Fibroblast of the aortic adventitia (primary cell): ENCODE measurements at places on chromosomes 1 and 21. TPM values are rescaled to one million over a fixed set of nuclear protein-coding genes. Genes with fewer than 3 reads are reported as not detected.
A peak's percentile ranks its signal among the peaks of the same experiment; 100 is the strongest.

DNA sequence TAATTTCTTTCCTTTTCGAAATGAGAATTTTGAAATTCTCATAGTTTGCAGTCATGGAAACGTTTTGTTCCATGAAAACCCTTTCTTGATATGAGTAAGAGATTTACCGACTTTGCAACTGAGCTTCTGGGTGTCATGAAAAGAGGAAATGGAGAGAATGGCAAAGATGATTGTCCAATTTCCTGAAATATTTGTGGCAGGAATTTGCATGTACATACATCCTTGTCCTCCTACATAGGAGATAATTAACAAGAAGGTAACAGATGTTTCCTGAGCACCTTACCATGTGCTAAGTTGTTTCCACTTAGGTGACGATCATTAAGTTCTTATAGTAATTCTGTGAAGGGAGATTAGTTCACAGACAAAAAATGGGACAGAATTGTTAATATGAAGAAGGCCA, 170.7 kb downstream of the NEGR1 start:
- no peak for DNase-seq

DNA sequence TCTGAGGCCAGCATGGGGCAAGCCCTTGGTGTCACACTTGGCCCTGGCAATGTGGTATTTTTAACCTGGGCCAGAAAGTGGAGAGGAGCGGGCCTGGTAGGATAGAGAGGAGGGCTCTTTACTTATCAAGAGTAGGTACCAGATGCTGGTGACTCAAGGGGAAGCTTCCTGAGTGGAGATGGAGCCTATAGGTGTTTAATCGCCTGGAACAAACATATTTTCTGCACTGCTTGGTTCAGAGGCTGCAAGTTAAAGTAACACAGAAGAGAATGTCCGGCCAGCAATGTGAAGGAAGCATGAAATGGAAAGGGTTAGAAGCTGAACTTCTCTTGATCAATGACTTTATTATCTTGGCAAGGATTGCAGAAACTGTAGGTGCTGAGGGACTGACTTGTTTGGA, 74.3 kb downstream of the DDR2 start:
- DNase-seq, result no peak

GRCh38 chr1:75522389-75522788, 88.5 kb downstream of the SLC44A5 start:
- DNase-seq, result peak; percentile 69

- no peak for DNase-seq
Observed at GRCh38 chr1:59952065-59952464, 25.5 kb upstream of the CYP2J2 start.

DNA sequence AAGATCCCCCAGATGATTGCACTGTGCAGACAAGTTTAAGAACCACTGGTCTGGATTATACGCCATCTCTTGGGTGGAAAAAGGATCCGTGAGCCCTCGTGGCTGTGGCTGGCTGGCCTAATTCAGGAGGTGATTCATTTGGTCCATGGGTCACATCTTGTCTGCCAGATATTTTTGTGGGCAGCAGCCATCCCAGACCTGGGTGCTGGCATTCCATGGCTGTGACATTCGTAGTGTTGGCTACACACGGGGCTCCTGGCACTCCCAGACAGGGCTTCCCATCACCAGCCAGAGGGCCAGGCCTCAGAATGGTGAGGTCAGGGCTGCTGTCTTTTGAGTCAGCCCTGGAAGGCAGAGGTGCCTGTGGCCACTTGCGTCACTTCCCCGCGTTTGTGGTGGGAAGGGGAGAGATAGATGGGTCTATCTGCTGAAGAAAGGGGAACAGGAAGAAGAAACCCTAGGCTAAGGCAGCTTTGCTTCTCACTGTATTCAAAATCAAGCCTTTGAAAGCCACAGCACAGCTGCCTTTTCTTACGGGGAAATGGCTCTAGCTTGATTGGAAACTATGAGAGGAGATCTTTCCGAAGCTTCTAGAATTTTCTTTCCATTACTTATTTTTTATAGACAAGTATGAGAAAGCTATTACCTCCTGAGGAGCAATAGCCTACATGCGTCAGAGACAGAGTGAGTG, 32.4 kb downstream of the EIF2D start:
- peak; percentile 29 for DNase-seq

PLA2G2C gene
- not detected in 2 replicates for total RNA-seq

- no peak for DNase-seq
Observed at GRCh38 chr1:193457676-193458075, 271.3 kb upstream of the B3GALT2 start.

GRCh38 chr21:43775795-43776430, at the start of gene CSTB:
TSS of gene CSTB (minus strand) at chr21:43776308. CDS start at chr21:43776269, 39 bp downstream.
- peak; percentile 55 for DNase-seq

GRCh38 chr1:18300376-18300775, 180.4 kb upstream of the KLHDC7A start:
- DNase-seq, result no peak

C1orf87 gene
- total RNA-seq, result not detected in 2 replicates

DNA sequence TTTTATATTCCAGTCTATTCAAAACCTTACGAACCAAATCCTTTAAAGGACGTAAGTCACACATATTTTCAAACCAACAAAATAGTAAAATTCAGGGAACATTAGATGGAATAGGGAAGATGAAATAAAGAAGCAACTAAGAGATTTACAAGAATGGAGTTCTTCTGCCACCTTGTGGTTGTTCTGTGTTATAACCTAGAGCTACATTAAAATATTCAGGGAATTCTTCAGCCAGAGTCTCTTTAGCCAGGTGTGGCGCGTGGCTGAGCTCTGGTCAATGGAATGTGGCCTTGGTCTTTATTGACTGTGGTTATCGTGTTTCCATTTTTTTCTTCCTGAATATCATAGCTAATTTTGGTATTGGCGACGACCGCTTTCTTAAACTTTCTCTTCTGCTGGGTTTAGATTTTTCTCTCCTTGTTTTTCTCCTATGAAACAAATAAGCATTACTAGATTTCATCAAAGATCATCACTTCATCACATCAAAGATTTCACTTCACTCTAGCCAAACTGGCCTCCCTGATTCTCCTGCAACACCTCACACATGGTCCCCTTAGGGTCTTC, 221.3 kb downstream of the MRPL39 start:
- peak; percentile 83 for DNase-seq

DNA sequence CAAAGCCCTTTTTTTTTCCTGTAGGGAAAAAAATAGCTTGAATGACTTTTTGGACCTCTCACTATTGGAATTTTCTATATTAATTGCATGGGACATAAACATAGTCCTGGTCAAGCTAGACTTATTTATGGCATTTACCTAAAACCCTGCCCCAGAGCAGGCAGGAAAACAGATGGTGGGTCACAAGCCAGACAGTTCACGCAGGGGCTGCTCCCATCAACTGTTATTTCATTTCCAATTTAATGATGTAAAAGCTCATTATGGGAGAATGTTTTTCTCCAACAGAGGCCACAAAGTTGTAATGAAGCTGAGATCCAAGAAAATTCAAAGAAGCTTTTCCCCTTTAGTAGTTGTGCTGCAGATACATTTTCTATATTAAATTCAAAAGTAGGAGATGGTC, 99.2 kb downstream of the SGIP1 start:
- no peak for DNase-seq

YTHDF2 gene
- 36.9 and 64.2 TPM in 2 replicates for total RNA-seq

DNA sequence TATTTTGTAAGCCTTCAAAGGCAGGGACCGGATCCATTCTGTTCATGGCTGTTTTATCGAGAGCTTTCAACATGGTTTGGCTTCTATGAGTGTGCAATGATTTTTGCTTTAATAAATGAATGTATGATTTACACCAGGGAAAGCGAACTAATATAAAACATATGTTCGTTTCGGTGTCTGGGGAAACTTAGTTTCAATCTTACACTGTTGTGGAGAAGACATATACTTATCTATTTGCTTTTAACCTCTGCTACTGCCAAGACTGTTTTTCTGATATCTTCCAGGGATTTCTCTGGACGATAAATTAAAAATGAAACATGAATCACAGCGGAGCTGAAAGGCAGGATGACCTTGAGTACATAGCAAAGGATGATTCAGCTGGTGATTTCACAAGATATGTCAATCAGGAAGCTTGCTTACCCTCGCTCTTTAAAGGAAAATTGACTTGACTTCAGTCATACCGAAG, 14.7 kb upstream of the CYYR1 start:
- DNase-seq, result peak; percentile 90

RGS4 gene
- total RNA-seq, result 255 and 538 TPM in 2 replicates
